ENCODE measurements at places on chromosomes 11 and 22.
A peak's percentile ranks its signal among the peaks of the same experiment; 100 is the strongest.

DNA sequence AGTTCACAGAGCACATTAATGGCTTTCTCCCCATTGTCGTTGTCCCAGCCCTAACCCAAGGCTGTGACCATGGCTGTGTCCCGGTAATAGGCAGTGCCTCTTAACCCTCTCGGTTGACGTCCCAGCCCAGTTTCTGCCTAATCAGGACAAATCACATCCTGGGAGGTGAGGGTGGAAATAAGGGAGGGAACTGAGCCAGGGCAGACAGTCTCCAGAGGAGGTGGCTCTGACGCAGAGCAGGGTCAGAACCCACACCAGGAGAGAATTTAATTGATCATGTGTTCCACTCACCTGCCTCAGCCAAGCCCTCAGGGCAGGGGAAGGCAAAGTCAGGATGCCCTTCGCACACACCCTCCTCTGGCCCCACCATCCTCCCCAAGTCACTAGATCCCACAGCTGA is 17.0 kb downstream of the SLC43A1 start:
- DNase-seq = no peak

GRCh38 chr22:29343313-29343805 is 27.9 kb upstream of the RASL10A start:
- peak; percentile 56 for DNase-seq

- no peak for DNase-seq
Observed at GRCh38 chr22:40653361-40653760, 16.8 kb upstream of the MRTFA start.

- DNase-seq = peak; percentile 84
Observed at GRCh38 chr11:77091146-77091940, 11.3 kb upstream of the OMP start.

- DNase-seq = no peak
Observed at GRCh38 chr11:69183613-69184012, 27.9 kb downstream of the SMIM38 start.

DNA sequence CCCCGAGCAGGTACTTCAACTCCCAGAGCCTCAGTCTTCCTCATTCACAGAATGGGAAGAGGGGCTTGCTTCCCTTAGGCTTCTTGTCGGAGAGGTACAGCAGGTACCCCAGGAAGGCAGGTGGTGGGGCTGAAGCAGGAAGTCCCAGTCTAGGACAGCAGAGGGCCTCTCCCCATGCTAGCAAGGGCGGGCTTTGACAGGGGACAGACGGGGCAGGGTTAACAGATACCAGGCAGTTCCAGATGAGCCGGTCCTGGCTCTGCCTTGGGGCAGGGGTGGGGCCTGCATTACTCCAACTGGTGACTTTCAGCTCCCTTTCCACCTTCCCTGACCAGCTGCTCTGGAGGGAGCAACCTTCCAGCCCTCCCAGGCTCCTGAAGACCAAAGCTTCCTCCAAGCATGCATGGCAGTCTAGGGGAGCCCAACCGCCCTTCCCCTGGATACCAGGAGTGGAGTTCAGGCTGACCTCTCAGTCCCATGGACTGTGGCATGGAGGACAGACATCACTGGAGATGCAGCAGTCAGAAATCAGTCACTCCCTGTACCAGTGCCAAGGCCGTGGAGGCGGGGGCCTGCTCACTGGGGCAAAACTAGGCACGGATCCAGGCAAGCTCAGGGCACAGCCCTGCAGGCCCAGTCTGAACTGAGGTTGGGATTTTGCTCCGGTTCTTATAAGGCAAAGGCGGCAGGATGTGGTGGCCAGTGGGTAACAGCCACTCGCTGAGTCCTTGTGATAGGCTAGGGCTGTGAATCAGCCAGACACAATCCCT is 60.5 kb downstream of the NAT10 start:
- no peak for DNase-seq

DNA sequence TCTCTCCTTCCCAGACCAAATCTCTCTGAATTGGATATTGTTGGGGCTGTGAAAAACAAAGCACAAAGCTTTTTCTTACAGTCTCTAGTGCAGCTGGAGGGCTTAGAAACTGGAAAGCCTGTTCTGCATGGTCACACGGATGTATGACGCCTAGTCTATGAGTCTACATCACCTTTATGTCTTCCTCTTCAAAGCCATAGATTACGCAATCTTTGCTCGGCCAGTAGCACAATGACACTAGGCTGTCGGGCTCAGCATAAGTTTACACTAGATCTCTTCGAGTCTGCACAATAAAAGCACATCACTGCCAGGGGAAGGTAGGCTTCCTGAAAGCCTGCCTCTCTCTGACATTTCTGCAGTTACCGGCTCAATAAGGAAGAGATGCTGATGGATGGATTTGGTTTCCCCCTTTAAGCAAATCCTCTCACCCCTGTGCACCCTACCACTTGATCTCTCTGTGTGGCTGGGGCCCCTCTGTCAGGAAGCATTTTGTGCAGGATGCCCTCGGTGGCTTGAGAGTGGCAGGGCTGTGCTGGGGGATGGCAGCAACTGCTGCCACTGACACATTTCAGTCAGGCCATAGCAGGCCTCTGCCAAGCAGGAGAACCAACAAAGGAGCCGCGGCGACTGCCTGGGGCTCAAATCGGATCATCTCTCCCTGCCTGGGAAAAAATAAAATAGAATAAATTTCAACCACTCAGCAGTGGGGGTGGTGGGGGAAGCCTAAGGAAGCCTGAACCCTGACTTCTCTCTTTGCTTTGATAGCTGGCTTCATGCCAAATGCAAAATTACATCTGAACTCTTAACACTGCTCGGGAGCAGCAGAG is 1272.8 kb downstream of the LRRC4C start:
- no peak for DNase-seq

DNA sequence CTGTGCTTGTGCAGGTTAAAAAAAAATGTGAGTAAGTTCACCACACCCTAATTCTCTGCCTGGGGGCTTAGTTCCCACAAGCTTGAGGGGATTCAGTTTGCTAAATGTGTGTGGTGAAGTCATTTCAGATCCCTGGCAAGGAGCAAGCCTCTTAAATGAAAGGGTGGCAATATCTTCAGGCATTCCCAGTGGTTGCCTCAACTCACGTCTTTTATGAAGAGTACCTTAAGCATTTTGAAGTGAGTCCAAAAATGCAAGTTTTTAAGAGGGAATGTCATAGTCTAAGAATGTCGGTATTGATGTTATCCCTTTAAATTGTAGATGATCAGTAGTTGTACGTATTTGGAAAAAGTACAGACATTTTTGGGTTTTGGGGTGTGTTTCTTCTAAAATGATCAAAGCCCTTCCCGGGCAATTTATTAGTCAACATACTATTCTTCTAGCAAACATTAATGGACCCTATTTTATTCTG is 4.9 kb downstream of the TCP11L1 start:
- DNase-seq = no peak

DNA sequence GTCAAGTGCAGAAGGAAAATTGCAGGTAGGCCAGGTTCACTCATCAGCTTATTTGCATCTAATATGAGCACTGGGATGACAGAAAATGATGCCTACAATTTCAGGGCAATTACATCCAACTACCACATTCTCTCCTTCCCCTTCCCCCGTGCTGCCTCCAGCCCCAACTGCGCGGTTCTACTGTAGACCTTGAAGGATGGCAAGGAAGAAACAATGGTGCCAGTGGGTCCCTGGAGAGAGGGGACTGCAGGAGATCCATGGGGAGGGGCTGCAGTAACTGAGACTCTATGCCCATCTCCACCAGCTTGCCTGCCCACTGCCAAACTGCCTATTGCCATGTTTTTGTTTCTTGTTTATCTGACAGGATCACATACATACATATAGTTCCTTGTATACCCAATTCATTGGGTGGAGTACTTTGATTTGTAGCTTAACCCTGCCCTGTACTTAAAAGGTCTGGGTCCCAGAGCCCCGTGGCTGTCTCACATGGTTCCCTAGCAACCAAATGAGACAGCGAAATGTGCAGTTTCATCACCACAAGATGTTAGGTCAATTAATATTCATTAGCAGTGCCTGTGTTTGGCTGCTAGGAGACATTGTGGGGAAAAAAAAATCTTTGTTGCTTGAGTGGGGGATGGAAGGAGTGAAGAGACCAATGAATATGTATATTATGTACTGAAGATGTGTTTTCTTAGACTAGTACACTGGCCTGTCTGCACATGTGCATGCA is 253.5 kb upstream of the PLET1 start:
- DNase-seq = no peak

DNA sequence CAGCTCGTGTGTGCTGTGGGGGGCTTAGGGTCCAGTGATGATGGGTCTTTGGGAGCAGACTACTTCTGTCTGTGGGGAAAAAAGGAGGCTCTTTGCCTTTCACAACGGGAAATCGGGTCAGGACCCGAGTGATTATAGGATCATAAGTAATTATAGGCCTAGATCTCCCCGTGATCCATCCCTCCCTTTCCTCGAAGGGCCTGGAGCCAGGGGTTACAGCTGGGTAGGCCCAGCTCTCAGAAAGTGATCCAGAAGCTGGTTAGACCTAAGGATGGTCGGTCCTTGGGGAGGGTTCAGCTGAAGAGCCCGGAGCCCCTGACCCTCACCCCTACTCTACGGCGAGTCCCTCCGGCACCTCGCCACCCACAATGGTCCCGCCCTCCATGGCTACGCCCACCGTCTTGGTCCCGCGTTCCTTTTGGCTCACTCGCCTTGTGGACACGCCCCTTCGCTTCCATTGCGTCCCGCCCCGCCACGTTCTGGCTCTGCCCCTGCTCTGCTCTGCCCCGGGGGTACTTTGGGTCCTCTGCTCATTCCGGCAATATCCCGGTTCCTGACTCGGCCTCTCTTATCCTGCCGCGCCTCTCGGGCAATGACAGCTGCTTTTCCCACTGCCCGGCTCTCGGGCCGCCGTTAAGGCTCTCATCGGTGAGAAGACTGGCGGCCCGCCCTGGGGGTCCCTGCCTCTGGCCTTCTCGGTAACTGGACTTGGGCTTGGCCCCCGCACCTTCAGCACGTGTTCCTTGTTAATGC is 5.0 kb downstream of the IGSF22 start:
- DNase-seq = peak; percentile 87

DNA sequence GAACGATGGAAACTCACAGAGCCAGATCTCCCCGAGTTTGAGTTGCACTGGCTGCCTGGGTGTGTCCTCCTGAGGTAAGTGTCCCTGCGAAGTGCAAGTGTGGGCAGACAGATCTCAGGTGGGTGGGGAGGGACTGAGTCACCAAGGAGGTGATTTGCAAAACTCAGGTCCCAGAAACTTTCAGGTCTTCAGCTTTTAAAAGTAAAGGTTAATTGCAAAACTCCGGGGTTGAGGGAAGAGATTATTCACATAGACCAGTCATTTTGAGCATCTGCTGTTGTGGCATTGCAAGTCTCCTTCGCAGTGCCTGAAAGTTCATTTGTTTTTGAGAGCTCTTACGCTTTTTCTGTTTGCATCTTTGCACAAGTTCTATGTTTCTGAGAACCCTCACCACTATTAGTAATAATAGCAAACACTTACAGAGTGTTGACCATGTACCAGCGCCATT is 7.1 kb downstream of the CD44 start:
- DNase-seq = no peak

- DNase-seq = no peak
Observed at GRCh38 chr11:72739240-72740059, 12.8 kb downstream of the ARAP1 start.

DNA sequence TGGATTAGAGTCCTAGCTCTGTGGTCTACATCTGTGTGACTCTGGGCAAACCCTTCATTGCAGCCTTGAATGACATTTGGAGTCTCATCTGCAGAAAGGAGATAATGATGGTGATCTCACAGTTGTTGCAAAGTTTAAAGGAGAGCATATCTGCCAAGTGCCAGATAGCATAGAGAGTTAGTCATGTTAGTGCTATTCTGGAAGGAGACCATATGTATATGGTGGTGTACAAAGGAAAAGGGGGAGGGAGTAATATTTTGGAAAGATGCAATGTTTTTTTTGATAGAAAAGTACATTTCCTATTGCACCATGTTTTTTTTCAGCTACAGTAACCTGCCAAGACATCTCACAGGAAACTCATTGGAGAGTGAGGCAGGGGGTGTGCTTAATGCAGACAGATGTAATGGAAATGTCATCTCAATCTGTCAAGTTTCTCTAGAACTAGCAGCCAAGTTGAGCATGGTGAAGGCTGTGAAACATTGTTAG is 92.1 kb upstream of the NARS2 start:
- no peak for DNase-seq

- no peak for DNase-seq
Observed at GRCh38 chr11:112226831-112227401, 688 bp downstream of the PTS start.

- DNase-seq = no peak
Observed at GRCh38 chr22:25492162-25492561, 72.3 kb upstream of the GRK3 start.

DNA sequence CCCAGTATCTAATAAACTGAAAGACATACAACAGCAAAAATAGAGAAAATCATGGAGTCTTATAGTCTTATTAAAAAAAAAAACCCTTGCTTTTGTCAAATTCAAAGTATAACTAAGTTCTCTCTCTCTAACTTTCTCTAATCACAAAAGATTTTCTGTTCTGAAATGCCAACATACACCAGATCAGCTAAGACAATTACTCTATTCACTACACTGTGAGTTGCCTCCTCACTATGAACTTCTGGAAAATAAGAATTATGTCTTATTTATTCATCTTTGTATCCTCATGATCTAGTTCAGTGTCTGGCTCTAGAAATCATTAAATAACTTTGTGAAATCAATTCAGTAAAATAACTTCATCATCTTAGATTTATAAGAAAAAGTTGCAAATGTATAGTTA is 12.7 kb downstream of the FAM76B start:
- no peak for DNase-seq

GRCh38 chr11:3197878-3198528 is 20.6 kb downstream of the MRGPRG start:
- peak; percentile 20 for DNase-seq

DNA sequence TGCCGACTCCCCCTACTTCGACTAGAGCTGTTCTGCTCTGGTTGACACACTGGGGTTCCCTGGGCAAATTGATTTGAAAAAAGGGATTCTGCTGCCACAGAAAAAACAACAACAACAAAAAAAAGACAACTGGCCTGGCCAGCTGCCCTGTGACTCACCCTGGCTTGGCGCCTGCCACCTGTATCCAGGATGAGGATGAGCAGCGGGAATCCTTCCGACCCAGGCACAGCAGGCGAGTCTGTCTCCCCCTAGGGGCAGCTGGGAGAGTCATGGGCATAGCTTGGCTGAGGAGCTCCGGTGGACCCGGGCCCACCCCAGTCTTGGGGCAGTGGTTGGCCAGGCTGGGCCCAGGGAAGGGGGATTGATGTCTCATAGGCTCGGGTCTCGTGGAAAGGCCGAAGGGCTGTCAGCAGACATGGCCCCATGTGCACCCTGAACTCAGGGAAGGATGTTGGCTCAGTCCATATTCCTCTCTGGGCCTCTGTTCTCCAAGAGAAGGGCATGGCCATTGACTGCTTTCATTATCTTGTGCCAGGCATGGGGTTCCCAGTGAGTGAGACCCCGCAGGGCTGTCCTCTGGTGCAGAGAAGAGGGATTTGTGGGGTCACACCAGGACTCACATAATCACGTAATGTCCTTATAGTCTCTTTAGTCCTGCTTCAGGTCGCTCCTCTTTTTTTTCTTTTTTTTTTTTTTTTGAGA is 10.4 kb upstream of the SUN2 start:
- DNase-seq = no peak

GRCh38 chr22:31179345-31179744 is 19.4 kb downstream of the RNF185 start:
- no peak for DNase-seq

All from right forelimb (tissue), 1 donor.